ENCODE measurements at places on chromosomes 2 and 18. TPM values are rescaled to one million over a fixed set of nuclear protein-coding genes. Genes with fewer than 3 reads are reported as not detected.

ANKRD29 gene
- not detected for total RNA-seq

GPR75 gene
- total RNA-seq: 5.6 TPM

ICA1L gene
- total RNA-seq: 12.0 TPM

CTNNA2 gene
- total RNA-seq: 76.2 TPM

- H3K36me3 ChIP-seq: no peaks in the 10 kb centered on the region
- H3K27me3 ChIP-seq: peaks cover 1% of the 10 kb centered on the region
- peaks cover 4% of the 10 kb centered on the region for H3K4me1 ChIP-seq
- no peak for DNase-seq
Measured at GRCh38 chr2:156647377-156648010, 211.3 kb downstream of the GPD2 start.

Measured in glutamatergic neuron (in vitro differentiated cells).